ENCODE measurements at places on chromosomes 1 and 21. TPM values are rescaled to one million over a fixed set of nuclear protein-coding genes. Genes with fewer than 3 reads are reported as not detected.

GRCh38 chr1:201503397-201504176, 3.3 kb downstream of the CSRP1 start:
- DNase-seq = peak; percentile 73

DNA sequence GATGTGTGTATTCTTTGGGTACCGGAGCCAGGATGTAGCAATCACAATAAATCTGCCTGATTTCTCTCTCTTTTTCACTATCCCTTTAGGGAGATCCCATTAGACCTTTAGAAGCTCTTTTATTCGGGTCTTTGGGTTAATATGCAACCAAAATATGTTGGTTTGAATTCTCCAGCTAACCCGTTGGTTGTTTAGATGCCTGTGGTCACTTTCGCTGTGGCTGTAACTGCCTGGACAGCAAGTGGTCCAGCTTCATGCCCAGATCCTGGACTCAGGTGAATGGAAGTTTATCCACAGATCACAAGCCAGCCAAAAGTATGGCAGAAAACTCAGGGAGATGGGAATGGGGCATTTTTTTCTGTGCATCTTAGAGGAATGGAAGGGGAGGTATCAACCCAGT, 12.3 kb downstream of the KAZN start:
- DNase-seq = no peak

GRCh38 chr1:44361478-44361877, 6.4 kb upstream of the ERI3 start:
- DNase-seq = no peak

GRCh38 chr1:215064327-215064726, 18.2 kb upstream of the KCNK2 start:
- no peak for DNase-seq

DNA sequence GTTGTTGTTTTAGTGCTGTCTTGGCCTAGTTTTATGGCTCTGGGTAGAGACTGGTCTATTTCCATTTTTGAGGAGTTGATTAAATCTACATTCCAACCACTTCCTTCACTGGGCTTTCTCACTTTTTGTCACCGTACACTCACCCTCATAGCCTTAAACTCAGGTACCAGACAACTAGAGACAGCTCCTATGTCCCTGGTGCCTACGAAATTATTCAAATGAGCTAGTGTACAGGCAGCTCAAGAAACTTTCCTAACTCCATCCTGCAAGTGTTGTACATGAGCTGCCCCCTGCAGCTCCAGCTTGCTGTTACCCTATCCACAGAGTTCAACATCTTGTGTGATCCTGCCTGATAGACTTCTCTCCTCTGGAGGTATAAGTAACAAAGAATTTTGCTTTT, 704.8 kb upstream of the RGS18 start:
- no peak for DNase-seq

- DNase-seq = no peak
Measured at GRCh38 chr1:173063171-173063570, 12.4 kb upstream of the TNFSF18 start.

DNA sequence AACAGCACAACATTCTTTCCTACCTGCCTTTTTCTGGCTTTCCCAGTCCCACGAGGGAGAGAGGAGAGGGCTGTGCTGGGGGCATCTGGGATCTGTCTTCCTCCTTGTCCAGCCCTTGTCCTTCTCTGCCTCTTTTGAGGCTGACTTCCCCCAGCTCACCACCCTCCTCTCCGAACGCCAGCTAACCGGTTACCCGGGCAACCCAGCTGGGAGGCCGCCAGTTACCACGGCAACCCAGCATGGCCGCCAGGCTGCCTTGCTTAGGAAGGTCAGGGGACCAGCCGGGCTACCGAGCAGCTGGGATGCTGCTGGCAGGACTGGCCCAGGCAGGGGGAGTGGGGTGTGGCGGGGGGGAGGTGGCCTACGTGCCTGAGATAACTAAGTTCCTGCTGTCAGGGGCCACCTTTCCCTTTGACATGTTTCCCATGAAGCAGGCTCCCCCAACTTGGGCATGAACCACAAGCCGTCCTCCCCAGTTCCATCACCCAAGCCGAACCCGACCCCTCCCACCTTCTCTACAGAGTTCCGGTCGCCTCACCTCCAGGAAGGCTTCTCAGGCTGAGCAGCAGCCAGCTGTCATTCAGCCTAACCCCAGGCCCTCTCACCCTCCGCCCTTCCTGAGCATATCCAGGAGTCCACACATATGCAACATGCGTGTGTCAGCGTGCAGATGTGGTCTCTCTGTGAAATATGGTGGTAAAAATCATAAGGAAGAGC, 8.7 kb downstream of the PLEKHA6 start:
- peak; percentile 80 for DNase-seq

- DNase-seq = no peak
Measured at GRCh38 chr1:159829822-159830465, 3.3 kb downstream of the SLAMF8 start.

DNA sequence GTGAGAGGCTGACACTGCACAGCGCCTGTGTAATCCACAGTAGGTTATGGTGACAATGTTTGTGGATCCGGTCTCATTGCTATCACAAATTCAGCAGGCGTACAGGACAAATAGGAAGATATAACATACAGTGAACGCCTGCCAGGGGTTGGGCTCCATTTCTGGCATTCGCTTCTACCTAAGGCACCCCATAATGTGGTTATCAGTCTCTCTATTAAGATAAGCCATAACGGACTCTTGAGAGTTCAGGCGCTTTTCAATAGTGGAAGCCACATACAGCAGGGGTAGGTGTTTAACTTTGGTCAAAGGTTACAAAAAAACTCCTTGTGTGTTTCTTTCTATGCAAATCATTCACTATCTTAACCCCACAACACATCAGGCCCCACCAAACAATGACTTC, 72.8 kb downstream of the SIPA1L2 start:
- no peak for DNase-seq

- DNase-seq = no peak
Measured at GRCh38 chr1:203173566-203173965, 2.1 kb downstream of the MYBPH start.

DNA sequence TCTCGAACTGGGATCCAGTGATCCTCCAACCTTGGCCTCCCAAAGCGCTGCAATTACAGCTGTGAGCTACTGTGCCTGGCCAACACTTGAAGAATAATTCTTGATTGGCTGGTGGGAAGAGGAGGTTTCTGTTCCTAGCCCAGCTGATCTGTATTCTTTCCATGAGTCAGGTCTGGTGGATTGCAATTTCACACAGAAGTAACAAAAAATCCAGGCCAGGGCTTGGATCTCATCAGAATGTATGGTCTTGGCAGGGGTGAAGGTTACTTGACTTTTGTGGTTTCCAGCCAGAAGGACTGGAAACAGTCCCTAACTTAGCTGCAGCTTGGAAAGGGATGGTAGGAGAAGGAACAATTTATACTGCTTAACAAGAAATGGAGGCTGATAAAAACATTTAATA, 5.1 kb upstream of the HP1BP3 start:
- no peak for DNase-seq

DNA sequence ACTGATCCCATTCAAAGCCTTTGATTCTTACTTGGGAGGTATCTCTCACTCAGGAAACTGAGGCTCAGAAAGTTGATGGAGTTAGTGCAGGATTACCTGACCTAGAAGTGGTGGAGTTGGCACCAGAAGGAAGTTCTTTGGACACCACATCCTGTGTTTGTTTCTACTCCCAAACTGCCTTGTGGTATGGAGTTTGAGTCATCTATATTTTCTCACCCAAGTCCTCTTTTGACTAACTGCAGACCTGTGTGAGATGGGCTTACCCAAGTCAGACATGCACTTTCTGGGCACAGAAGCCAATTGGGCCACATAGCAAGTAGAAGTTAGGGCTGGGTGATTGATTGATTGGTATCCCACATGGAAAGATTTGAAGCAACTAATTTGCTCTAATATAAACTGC, 36.1 kb downstream of the FGGY start:
- no peak for DNase-seq

DMBX1 gene
- not detected for total RNA-seq

EBNA1BP2 gene
- 31.9 TPM for total RNA-seq

LIN28A gene
- 1.4 TPM for total RNA-seq

GPR3 gene
- 0.09 TPM for total RNA-seq

RFX5 gene
- 50.9 TPM for total RNA-seq

All from mucosa of gallbladder (tissue), 1 donor.